ENCODE measurements at places on chromosomes 13 and 19. TPM values are rescaled to one million over a fixed set of nuclear protein-coding genes. Genes with fewer than 3 reads are reported as not detected.

The GARIN5A gene
- not detected for total RNA-seq

The NLRP7 gene
- total RNA-seq, result not detected

The FAM216B gene
- not detected for total RNA-seq

The POU4F1 gene
- not detected for total RNA-seq

The ZNF582 gene
- 3.2 TPM for total RNA-seq

The GRIN3B gene
- total RNA-seq, result 0.54 TPM

The DHDH gene
- not detected for total RNA-seq

The ZNF468 gene
- total RNA-seq, result 16.7 TPM

The ZNF221 gene
- total RNA-seq, result 7.5 TPM

The RNF225 gene
- total RNA-seq, result not detected
